Mesenchymal stem cell (in vitro differentiated cells and primary cell): ENCODE measurements at places on chromosomes 11 and 22.

- no peak for DNase-seq
Measured at GRCh38 chr11:65376138-65376713, 6.2 kb downstream of the SLC25A45 start.

- DNase-seq = no peak
Measured at GRCh38 chr11:70292863-70293262, 22.4 kb downstream of the PPFIA1 start.

DNA sequence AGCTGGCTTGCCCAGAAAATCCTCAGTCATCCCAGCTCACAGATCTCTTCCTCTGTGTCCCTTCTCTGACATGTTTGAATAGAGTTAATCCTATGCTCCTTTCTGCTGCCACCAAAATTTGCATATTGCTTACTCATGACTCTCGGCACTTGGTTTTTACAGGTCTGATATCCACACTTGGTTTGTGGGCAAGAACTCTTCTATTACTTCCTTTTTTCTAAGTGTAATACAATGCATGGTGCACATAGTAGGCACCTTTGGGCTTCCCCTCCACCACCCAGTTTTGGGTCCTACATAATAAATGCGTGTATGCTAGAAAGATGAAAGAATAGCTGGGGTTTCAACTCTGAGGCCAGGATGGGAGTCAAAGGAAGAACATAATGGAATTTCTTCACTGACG, 69.7 kb upstream of the GRK3 start:
- no peak for DNase-seq

GRCh38 chr11:125250318-125251213, 86.0 kb downstream of the PKNOX2 start:
- DNase-seq = no peak

GRCh38 chr11:19895776-19896175, 183.1 kb downstream of the NAV2 start:
- no peak for DNase-seq

DNA sequence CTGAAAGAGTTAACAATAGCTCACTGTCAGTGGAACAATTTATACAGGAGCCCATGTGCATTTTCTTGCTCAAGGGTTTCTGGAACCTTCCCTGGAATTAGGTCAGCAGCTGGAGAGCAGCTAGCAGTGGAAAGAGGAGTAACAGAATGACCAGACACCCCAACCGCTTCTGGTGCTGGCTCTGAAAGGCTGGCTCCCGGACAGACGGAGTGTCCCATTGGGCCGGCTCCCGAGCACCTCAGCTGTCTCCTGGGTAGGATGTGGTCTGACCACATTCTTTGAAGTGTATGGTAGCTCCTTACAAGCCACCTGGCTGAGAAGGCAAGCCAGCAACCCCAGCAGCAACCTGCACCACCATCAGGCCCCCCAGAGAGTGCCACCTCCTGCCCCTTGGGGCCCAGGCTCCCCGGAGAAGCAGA, 44.7 kb downstream of the ABTB2 start:
- no peak for DNase-seq

- no peak for DNase-seq
Measured at GRCh38 chr22:38036392-38037062, 20.7 kb upstream of the PICK1 start.

DNA sequence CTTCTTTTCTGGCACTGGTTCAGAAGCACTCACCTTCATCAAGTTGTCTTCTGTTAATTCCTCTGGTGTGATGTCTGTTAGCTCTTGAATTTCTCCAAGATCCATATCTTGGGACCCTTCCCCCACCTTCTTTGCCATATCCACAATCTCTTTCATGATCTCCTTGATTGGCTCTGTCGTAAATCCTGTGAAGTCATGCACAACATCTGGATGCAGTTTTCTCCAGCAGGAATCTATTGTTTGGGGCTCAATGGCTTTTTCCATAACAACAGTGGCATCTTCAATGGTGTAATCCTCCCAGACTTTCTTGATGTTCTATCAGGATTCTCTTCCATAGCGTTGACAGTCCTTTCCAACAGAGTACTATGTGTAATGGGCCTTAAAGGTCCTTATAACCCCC, 96.9 kb downstream of the CSTPP1 start:
- no peak for DNase-seq

GRCh38 chr22:21564411-21564810, 3.1 kb upstream of the UBE2L3 start:
- DNase-seq = no peak

DNA sequence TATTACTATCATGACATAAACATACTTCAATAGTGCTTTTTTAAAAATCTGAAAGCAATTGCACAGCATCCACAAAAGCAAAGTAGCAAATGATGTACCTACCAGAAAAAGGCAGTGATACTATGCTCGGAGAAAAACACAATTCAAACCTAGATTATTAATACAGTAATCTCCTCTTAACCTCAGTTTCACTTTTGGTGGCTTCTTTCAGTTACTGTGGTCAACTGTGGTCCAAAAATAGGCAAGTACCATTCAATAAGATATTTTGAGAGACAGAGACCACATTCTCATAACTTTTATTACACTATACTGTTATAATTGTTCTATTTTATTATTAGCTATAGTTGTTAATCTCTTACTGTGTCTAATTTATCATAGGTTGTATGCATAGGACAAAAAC, 20.8 kb downstream of the KCNA4 start:
- no peak for DNase-seq

DNA sequence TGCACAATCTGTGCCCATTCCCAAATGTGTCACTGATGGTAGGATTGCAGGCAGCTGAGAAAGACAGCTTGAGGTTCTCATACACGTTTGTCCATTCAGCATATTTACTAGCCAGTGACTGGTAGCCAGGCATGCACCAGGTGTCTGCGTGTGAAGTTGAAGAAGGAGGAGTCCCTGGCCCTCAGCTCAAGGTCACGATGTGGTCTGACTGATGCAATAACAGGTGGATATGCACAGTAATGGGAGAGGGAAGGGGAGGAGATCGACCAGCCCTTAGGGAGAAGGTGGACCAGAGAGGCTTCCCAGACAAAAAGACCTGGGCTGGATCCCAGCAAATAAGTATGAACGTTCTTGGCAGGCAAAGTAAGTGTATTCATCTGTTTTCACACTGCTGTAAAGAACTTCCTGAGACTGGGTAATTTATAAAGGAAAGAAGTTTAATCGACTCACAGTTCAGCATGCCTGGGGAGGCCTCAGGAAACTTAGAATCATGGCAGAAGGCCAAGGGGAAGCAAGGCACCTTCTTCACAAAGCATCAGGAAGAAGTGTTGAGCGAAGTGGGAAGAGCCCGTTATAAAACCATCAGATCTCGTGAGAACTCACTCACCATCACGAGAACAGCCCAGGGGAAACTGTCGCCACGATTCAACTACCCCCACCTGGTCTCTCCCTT, 96.0 kb downstream of the MN1 start:
- DNase-seq = no peak

DNA sequence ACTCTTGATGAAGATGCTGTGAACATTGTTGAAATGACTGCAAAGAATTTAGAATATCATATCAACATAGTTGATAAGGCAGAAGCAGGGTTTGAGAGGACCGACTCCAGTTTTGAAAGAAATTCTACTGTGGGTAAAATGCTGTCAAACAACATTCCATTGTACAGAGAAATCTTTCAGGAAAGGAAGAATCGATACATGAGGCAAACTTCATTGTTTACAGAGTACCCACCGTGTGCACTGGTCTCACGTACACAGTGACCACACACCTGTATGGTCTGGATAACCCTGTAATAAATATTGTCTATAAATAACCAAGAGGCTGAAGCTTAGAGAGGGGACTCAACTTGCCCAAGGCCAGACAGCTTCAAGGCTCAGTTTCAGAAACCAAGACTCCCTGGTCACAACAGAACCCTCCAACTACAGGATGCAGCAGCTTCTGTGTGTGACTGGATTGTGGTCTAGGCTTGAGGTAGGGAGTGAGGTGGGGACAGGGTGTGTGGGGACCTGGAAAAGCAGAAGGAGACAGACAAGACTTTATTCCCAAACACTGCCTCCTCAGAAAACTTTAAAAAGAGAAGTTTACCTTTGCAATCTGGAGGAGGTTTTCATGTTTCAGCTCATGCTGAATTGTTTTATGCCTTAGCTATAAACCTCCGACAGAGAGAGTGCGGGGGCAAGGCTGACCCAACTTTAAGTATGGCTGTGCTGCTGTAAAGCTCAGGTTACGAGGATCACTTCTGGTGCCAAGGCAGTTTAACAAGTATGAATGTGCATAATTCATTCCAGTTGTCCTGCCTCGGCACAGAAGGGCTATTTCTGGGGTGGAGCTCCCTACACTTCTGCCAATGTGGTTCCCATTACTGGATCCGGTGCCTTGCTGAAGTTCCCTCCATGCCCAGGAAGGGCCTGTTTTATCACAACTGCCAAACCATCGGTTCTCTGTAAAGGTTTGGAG, 372.6 kb upstream of the NARS2 start:
- no peak for DNase-seq

DNA sequence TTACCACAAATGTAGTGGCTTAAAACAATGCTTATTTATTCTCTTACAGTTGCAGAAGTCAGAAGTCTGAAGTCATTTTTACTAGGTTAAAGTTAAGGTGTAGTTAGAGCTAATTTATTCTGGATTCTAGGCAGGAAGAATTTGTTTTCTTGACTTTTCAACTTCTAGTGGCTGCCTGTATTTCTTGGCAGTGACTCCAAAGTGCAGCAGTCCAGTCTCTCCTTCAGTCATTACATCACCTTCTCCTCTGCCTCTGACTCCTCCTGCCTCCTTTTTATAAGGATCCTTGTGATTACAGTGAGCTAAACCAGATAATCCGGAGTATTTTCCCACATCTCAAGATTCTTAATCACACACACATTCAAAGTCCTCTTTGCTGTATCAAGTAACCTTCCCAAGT, 581.4 kb downstream of the KCNA4 start:
- DNase-seq = no peak

- no peak for DNase-seq
Measured at GRCh38 chr11:43751726-43752125, 71.2 kb downstream of the HSD17B12 start.

DNA sequence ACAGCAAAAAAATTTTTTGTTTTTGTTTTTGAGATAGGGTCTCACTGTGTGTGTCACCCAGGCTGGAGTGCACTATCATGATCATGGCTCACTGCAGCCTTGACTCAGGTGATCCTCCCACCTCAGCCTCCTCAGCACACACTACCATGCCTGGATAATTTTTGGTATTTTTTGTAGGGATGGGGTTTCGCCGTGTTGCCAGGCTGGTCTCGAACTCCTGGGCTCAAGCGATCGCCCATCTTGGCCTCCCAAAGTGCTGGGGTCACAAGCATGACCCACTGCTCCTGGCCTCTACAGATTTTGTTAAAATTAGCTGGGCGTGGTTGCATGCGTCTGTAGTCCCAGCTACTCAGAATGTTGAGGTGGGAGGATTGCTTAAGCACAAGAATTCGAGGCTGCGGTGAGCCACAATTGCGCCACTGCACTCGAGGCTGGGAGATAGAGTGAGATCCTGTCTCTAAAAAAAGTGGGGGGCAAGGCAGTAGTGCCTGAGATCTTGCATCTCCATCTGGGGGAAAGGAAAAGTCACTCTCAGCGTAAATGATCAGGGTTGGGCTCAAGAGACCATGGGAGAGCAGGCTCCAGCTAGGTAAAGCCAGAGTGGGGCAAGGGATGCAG, 10.6 kb upstream of the DGKZ start:
- DNase-seq = peak; percentile 41

- DNase-seq = no peak
Measured at GRCh38 chr11:64163951-64164350, 2.0 kb downstream of the MACROD1 start.

- no peak for DNase-seq
Measured at GRCh38 chr22:27912101-27912500, 7.0 kb downstream of the PITPNB start.

DNA sequence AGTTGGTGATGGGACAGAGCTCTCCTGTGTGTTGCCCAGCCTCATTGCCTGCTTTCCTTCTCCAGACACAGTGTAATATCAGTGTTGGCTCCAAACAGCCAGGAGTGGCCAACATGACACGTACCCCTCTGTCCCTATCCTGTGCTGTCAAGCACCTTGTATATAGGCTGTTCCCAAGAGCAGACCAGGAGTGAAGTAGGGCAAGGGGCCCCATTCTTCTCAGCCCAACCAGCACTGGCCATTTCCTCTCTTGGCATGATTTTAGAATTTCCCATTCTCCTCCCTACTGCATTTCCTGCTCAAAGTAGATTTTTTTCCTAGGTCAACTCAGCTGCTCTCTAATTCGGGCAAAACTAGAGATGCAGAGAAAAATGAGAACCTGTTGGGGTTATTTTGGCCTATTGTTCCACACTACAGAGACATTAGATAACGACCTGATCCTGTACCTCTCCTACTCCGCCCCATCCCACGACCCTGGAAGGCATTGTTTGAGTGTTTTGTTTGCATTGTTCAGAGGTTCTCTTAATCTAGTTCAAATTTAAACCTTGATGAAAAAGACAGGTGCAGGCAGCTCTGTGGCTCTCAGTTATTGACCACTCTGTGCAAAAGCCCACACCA, 95.6 kb downstream of the RASSF10 start:
- DNase-seq = no peak

- DNase-seq = peak; percentile 68
Measured at GRCh38 chr11:46306296-46306853, 28.9 kb downstream of the CREB3L1 start.

DNA sequence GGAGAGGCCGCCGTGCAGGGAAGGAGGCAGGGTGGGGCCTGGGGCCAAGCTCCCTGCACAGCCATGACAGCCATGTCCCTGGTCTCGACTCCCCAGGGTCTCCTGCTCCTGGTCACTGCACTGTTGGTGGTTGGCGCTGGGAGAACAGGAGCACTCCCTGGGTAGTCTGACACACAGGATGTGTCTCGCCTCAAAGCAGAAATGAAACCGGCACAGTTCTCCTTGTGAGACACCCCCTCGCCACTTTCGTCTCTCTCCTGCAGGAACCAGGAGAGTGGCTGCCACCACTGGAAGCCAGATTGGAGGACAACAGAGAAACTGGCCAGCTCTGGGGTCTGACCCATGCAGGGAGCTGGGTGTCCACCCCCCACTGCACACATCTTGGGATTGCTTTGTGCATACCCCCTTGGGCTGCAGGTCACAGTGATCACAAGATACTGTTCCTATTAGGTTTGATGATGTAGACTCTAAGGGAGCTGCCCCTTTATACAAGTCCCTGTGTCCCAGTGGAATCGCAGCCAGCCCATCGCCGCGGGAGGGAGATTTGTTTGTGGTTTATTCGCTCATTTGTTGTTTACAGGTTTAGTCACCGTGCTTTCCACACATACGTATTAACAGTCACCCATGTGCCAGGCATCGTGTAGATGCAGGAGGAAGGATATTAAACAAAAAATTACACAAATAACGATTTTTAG, 27.0 kb upstream of the YWHAH start:
- no peak for DNase-seq

DNA sequence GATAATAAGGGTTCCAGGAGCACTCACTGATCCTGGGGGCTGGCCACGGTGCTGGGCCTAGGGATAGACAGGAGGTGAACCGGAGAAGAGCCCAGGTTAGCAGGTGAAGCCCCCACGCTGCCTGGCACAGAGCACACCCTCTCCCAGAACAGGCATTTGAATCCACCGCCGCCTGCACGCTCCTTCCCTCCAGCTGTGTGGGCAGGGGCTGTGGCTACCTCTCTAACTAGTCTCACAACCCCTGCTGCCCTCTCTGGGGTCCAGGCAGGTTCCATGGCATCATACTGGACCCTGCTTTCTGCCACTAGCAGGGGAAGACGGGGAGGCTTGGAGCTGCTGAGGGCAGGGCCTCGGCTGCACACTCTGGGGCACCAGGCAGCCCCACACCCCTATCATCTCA, 358.0 kb downstream of the CTTN start:
- no peak for DNase-seq

- DNase-seq = no peak
Measured at GRCh38 chr11:107927559-107927958, 689 bp upstream of the RAB39A start.
